ENCODE measurements at places on chromosomes 2 and 18.
A peak's percentile ranks its signal among the peaks of the same experiment; 100 is the strongest.

DNA sequence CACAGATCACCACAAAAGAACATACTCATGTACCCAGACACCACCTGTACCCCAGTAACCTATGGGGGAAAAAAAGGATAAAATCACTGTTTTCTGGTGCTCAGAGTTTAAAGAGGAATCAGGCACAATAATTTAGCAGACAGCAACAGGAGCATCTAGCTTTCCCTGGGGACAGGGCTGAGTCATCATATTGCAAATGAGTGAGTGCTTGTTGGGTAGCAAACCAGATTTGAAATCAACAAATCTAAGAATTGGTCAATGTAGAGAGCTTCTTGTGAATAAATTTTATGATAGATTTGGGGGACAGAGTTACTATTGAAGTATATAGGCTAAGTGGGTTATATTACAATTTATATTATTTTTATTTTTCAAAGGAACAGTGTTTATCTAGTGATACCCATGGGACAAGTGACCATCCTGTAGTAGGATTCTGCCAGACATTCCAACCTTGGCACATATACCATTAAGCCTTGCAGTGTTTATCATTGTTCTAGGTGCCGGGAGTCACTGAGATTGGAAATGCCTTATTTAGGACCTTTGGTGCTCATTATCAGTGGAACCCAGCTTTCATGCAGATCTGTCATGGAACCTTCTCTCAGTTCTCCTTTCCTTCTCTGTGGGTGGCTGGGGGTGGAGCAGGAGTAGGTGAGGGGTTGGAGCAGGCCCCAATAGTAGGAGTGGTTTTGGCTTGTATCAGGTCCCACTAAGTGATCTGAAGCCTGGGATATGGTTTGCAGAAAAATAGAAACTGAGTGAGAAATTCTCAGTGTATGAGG, 117.2 kb downstream of the CERS6 start:
- no peak for DNase-seq

- peak; percentile 35 for DNase-seq
Observed at GRCh38 chr2:231795525-231796327, 9.5 kb downstream of the COPS7B start.

- DNase-seq = no peak
Observed at GRCh38 chr2:20609349-20609994, 41.4 kb downstream of the HS1BP3 start.

- DNase-seq = no peak
Observed at GRCh38 chr18:9757827-9758621, 49.9 kb downstream of the RAB31 start.

DNA sequence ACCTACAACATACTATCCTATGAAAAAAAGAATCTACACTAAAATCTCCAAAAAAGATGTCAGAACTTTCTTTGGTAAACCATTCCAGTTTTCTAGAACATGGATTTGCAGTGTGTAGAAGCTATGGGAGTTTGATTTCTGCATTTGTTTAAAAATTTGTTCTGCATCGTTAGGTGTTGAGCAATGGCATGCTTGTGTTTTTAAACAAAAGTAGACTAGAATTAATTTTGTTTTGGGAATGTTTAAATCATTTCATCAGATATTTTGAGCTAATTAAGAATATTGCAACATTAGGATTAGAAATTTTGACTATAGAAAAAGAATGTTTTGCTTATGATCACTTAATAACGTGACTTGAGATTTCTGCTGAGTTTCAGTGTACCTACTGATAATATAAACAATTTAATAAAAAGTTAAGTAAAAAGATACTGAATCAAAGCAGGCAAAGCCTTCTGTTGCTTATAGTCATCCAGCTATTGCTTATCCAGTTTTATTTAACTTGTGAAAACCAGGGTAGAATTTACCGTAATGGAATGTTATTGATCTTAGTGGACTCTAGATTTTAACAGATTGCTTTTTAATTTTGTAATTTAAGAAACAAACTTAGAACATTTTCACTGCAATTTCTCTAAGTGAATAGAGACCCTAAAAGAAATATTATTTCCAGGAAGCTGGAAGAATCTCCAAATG, 7.2 kb upstream of the TMEM182 start:
- DNase-seq = no peak

DNA sequence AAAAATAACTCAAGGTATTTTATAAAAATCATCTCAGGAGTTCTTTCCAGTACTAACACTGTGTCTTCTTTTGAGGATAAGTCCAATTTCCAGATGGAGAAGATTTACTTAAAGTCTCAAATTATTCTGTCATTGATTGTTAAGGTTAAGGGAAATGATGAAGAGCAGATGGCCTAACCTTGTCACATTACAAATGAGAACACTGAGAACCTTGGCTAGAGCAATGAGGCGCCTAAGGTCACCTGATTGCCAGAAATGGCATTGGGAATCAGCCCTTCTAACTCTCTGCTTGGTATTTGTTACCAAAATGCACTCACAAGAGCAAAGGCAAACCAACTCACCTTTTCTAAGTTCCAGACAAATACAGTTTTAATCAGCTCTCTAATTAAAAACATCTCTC, 835.1 kb downstream of the RNF144A start:
- no peak for DNase-seq

- no peak for DNase-seq
Observed at GRCh38 chr2:171547720-171548119, 25.4 kb downstream of the CYBRD1 start.

- DNase-seq = no peak
Observed at GRCh38 chr2:217325816-217326215, 466.0 kb upstream of the TNP1 start.

DNA sequence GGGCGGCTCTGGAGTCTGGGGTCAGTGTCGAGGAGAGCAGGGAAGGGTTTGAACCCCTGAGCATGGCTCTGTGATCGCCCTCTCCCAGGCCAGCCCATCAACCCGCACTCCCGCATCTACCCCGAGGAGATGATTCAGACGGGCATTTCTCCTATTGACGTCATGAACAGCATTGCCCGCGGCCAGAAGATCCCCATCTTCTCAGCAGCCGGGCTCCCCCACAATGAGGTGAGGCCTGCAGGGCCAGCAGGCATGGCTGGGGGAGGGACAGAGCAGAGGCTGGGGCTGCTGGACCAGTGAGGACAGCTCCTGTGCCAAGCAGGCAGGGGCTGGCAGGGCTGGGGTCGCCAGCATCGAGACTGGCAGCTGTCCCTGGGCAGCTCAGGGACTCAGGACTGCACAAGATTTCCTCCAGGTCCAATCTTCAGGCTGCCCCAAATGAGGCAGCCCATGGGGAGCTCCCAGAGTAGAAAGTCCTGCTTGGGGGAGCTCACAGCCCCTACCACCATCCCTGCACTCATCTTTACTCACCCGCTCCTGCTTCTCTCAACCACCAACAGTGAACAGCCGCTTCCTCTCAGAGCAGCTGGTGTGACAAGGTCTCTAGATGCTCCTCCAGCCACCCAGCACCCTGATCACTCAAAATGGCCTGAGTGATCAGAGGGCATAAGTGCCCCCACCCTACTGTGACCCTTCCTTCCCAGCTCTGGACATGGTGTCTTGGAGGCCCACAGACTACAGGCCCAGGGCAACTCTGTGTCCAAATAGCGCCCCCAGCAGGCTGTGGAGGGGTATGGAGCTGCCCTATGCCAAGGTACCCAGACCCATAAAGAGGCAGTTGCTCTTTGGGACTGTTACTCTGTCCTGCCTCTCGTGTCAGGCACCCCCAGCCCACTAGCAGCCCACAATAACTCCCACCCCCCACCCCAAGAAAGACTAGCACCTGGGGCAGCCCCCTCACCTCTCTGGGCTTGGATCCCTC, 18.3 kb upstream of the ANKRD53 start:
- peak; percentile 22 for DNase-seq
